ENCODE measurements at places on chromosomes 3 and 15.

- no peak for DNase-seq
Measured at GRCh38 chr3:11195721-11196332, 41.5 kb downstream of the HRH1 start.

- DNase-seq = no peak
Measured at GRCh38 chr3:150544041-150544440, 2.3 kb downstream of the SERP1 start.

DNA sequence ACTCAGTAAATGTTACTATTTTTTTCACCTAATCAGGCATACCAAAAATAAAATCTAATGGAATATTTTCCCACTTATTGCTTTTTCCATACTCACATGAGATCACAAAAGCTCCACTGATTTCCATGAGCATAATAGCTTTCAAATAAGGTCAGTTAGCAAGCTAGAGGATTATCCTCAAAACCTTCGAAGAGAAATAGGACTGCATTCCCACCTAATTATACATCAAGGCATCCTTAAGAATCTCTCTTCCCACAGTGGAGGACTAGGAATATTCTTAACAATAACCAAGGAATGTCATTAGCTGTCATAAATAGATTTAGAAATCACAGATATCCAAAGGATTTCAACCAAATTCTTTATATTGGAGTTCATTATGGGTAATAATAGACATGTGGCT lies 127.9 kb upstream of the STT3B start:
- DNase-seq = no peak

GRCh38 chr3:41000471-41000870 lies 198.8 kb upstream of the CTNNB1 start:
- DNase-seq = no peak

- no peak for DNase-seq
Measured at GRCh38 chr3:193590088-193590856, 2.7 kb upstream of the OPA1 start.

DNA sequence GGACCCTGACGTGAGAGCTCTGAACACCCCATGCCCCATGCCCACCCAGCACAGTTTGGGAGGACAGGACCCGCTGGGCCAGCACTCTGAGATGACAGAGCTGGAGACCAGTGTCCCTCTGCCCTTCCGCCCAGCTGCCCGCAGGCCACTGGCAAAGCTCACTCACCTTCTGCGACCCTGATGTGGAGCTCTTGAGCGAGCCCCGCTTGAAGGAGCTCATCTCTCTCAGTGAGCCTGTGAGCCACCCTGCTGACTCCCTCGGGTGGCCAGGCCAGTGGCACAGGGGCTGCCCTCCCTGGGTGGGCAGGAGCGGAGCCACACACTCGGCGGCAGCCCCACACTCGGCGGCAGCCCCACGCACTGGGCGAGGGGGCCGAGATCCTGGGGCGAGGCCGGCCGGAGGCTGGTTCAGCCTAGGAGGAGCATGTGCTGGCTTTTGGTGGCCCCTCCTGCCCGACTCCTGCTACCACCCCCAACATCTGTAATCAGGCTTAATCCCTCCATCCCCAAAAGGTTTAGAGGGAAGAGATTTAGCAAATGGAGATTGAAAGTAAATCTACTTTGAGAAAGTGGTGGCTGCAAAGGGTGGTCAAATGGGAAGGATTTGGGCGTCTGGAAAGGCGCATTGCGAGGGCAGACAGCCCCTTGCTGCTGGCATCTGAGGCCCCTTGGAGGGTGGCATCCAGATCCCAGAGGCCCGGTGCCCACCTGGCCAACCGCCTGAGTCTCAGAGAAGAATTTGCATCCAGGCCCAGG lies 59.4 kb upstream of the TRPM1 start:
- DNase-seq = no peak

- no peak for DNase-seq
Measured at GRCh38 chr3:101577286-101577685, 3.3 kb downstream of the PCNP start.

DNA sequence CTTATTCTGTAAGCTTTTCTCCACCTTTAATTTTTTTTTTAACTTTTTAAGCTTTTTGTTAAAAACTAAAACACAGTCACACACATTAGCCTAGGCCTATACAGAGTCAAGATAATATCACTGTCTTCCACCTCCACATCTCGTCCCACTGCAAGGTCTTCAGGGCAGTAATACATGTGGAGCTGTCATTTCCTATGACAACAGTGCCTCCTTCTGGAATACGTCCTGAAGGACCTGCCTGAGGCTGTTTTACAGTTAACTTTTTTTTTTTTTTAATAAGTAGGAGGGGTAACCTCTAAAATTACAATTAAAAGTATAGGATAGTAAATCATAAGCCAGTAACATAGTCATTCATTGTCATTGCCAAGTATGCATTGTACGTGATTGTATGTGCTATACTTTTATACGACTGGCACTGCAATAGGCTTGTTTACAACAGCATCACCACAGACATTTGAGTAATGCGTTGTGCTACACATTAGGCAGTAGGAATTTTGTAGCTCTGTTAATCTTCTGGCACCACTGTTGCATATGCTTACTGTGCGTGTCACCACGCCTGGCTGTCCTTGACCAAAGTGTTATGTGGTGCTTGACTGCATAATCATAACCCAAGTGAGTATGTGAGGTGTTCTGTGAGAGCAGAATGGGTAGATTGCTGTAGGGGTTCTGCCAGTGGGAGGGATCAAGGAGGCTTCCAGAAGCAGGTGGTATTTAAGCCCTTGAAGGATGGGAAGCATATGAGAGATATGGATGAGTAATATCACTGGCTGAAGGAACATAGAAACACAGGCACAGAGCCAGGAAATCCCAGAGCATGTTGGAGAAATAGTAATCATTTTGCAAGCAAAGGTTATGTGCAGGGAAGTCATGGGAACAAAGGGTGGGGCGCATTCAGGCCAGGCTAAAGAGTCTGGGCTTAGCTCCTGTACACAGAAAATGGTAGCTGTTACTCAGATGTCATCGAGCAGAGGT lies 18.3 kb downstream of the FBXO22 start:
- peak; percentile 34 for DNase-seq

DNA sequence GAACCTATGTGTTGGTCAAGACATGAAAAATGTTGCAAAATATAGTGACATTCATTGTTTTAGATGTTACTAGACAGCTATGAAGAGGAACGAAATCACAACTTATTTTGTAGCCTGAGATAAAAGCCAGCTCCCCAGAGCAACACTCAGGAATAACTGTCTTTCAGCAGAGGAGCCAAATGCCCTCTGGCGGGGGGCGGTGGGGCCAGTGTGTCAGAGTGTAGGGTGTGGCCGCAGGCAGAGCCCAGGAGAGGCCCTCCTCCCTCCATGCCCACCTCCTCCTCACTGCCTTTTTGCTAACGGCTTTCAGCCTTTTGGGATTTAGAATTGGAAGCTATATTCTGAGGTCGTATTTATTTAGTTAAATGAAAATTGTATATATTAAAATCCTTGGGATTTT lies 16.9 kb downstream of the APOD start:
- no peak for DNase-seq

DNA sequence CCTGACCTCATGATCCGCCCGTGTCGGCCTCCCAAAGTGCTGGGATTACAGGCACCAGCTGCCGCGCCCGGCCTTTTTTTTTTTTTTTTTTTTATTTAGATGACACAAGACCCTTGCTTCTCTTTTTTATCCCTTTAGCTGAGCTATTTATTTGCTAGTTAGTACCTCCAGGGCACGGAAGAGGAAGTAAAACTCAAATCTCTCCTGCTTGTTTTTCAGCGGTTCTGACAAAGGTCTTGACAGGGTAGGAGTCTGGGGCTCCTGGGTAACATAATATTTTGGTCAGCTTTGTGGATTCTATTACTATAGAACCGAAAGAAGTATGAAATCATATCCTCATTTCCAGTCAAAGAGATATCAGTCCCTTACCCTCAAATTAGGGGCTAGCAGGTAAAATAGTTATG lies 44.0 kb upstream of the ETV5 start:
- no peak for DNase-seq

DNA sequence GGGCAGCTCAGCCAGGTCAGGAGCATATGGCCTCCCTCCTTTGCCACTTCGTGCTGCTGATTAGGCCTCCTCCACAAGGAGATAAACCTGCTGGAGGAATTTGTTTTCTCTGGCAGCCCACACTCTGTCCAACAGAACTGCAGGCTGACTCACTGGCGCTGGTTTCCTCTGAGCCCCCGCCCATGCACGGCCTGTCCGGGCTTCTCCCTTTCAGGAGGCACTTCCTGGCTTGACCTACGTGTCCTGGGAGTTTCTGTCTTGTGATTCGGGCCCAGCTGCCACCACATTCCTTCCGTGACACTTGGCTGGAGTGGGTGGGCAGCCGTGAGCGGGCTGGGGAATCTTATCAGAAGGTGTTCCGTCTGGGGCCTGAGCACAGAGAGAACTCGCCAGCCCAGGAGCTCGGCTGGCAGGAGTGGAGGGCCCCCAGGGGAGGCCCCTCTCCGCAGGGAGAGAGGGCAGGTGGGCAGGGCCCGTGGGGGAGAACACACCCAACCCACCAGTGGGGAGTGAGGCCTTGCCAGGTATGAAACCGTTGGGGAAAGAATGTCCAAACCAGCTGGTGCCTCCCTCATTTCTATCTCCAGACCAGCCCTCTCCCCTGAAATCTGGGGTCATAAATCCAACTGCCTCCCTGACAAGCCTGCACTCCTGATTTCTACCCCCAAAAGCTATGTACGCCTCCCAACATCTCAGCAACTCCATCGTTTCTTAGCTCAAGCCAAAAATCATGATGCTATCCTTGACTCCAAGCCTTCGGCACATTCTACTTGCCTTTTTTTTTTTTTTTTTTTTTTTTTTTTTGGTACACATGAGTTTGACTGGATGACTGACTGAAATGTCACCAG lies 110.6 kb upstream of the MEF2A start:
- DNase-seq = peak; percentile 92
